ENCODE measurements at places on chromosomes 12 and 14.

DNA sequence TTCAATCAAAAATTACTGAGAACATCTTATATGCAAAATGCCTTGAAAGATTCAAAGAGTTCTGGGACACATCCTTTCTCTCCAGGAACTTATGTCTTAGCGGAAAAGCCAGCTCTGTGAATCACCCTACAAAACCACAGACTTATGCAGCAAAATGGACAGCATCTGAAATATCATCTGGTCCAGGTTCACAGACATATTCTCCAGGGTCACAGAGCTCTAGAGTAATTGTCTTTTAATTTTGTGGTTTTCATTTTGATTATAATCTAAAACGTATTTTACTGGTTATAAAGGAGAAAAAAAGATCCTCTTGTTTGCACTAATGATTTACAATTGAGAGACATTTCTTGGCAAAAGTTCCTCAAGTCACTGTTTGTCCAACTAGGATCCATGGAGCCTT is 246.2 kb downstream of the MSRB3 start:
- DNase-seq = no peak

- no peak for DNase-seq
Measured at GRCh38 chr12:61554268-61555008, 705.8 kb upstream of the USP15 start.

DNA sequence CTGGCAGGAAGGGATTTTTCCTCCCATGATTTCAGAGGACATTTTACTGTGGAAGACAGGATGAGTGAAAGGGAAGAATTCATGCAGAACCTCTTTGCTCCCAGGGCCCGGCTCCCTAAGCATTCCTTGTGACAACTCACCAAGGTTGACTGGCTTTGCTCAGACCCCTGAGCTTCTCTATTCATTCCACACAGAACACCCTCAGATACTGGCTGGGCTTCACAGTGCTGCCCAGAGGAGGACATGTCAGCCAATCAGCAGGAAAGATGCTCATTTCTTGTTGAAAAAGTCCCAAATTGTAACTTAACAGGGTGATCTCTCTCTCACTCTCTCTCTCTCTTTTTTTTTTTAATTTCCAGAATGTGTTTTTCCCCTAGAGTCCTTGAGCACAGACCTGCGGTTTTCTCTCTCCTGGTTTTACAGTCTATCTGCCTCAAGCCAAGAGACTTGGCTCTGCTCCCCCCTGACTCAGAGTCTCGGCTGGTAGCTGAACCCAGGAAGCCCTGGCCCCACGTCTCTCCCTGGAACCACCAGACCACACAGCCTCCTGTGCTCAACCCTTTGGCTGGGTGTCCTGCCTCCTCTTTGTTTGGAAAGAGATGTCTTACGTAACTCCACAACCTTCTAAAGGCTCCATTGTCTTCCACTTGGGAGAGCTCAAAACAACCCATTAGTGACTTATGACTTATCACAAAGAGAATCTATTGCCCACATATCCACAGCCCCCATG is 43.9 kb downstream of the SSPN start:
- no peak for DNase-seq

GRCh38 chr12:106416273-106416672 is 58.7 kb downstream of the POLR3B start:
- no peak for DNase-seq

DNA sequence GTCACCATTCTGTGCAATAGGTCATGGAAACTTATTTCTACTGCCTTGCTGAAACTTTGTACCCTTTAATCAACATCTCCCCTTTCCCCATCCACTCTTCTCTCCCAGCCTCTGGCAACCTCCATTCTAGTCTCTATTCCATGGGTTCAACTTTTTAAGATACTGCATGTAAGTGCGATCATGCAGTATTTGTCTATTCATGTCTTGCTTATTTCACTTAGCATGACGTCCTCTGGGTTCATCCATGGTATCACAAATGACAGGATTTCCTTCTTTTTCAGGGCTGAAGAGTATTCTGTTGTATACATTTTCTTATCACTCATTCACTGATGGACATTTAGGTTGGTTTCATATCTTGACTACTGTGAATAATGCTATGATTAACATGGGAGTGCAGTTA is 222.4 kb downstream of the PAX9 start:
- no peak for DNase-seq

DNA sequence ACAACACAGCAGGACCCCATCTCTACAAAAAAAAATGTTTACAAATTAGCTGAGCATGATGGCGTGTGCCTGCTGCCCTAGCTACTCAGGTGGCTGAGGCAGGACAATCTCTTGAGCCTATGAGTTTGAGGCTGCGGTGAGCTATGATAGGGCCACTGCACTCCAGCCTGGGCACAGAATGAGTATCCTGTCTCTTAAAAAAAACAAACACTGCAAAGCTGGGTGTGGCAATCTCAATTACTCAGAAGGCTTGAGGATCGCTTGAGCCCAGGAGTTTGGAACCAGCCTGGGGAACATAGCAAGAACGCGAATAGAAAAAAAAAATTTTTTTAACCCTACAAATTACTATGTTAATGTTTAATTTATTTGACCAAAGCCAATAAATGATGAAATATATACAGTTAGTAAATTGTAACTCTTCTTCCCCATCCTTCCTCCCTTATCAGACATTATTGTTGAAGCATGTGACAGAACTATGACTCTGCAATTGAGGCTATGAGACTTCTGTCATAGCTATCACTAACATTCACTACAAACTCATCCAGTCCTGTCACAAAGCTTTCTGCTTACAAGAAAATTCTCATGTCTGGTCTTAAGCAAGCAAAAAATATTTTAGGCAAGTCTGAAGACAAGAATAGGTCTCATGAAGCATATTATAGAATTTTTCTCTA is 9.8 kb downstream of the BTBD7 start:
- DNase-seq = no peak

- no peak for DNase-seq
Measured at GRCh38 chr14:103868242-103868897, 21.0 kb upstream of the PPP1R13B start.

GRCh38 chr12:116037941-116038837 is 239.3 kb downstream of the MED13L start:
- no peak for DNase-seq

- DNase-seq = no peak
Measured at GRCh38 chr12:24823808-24824515, 124.9 kb downstream of the BCAT1 start.

DNA sequence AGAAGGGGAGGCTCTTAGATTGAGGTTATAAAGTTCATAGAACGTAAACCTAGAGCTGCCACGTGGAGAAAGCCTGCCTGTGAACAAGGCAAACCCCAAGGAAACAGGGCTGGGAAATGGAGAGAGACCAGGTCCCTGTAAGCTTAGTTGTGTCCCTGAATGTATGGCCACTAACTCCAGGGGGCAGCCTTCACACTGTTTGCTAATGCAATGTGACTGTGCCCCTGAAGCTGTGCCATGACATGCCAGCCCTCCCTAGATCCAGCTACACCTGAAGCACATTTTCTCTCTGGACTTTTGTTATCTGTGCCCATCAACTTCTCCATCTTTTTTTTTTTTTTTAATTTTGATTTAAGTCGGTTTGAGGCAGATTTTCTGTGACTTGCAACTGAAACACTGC is 60.6 kb upstream of the TMCC3 start:
- DNase-seq = no peak

DNA sequence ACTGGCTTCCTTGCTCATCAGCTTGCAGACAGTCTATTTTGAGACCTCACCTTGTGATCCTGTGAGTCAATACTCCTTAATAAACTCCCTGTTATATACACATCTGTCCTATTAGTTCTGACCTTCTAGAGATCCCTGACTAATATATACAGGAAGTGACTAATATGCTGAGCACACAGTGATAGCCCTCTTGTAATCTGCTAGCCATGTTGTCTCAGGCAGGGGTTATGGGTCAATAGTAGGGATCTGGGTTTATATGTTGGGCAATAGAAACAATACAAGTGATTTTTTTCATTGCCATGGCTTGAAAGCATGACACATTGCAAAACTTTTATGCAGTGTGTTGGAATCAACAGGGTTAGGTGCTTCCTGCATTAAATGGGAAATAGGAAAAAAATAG is 562.2 kb downstream of the GALC start:
- DNase-seq = no peak

- DNase-seq = no peak
Measured at GRCh38 chr12:131112021-131112420, 158.3 kb downstream of the ADGRD1 start.

DNA sequence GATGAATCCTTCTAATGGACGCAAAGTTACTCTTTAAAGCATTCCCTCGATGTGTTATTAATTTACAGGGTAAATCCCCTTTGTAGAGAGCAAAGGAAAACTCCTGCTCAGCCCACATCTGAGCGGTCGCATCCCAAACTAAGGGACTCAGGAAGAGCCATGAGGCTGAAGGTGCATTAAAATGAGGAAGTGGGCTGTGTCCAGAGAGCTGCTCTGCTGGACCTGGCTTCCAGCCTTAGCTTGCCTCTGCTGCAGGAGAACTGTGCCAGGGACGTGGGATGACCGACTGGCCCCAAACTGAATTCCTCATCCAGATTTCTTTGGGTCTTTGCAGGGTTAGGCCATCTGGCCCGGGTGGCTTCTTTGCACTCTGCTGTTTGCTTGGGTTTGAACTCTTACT is 88.3 kb downstream of the FBXW8 start:
- no peak for DNase-seq

DNA sequence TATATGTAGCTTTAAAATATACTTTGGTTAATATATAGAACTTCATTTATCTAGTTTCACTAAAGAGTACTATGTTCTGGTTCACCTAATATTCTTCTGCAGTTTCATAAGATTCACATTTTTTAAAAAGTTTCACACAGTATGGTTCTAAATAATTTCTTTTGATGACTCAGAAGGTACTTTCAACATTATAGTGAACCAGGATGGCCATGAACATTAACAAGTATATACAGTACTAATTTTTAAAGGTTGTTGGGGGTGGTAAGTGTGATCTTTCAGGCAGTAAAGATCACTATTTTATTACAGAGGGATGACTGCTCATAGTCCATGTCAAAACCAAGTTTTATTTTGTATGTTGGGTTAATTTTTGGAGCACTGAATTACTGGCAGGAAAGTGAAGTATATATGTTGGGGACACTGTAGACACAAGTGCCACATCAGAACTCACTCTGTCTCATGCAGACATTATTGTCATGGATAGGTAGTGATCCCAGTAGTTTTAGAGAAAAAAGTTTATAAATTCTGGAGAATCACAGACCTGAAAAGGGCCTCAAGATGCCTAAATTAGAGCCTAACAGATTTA is 60.0 kb downstream of the DCAF5 start:
- DNase-seq = no peak

- no peak for DNase-seq
Measured at GRCh38 chr14:48690349-48690748, 895.8 kb downstream of the RPS29 start.

- DNase-seq = no peak
Measured at GRCh38 chr12:64666054-64666914, 56.0 kb downstream of the RASSF3 start.

DNA sequence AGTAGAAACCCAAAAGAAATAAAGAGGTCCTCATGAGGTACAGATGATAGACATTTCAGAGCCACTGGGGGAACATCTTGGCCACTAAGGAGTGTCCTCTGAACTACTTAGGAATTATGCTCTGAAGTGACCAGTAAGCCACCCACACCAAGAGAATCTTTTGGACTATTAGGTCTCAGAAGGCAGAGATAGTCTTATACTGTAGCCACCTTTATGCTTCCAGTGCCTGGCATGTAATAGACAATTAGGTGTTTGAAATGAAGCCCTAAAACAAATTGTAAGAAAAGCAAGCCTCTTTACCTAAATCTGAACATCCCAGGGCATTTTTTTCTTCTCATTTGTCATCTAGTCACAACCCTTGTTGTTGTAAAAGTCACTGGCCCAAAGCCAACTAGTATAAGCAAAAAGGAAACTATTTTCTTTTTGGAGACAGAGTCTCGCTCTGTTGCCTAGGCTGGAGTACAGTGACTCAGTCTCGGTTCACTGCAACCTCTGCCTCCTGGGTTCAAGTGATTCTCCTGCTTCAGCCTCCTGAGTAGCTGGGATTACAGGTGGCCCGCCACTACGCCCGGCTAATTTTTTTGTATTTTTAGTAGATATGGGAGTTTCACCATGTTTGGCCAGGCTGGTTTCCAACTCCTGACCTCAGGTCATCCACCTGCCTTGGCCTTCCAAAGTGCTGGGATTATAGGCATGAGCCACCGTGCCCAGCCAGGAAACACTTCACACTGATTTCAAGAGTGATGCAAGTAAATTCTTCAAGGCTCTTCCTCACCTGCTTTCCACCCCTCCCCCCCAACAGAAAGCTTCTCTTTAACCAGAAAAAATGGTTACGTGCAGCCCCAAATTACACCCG is 11.1 kb downstream of the PLEKHA5 start:
- no peak for DNase-seq

DNA sequence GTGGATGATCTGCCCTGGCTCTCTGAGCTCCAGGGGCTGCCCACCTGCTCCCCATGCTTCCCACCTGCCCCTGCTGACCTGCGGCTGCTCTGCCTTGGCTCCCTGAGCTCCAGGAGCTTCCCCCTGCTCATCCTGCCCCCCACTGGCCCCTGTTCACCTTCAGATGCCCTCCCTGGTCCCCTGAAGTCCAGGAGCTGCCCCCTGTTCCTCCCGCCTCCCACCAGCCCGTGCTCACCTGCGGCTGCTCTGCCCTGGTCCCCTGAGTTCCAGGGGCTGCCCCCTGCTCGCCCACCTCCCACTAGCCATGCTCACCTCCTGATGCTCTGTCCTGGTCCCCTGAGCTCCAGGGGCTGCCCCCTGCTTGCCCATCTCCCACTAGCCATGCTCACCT is 219.7 kb downstream of the TMEM121 start:
- no peak for DNase-seq

GRCh38 chr14:49545071-49545470 is 41.1 kb downstream of the RPS29 start:
- no peak for DNase-seq

DNA sequence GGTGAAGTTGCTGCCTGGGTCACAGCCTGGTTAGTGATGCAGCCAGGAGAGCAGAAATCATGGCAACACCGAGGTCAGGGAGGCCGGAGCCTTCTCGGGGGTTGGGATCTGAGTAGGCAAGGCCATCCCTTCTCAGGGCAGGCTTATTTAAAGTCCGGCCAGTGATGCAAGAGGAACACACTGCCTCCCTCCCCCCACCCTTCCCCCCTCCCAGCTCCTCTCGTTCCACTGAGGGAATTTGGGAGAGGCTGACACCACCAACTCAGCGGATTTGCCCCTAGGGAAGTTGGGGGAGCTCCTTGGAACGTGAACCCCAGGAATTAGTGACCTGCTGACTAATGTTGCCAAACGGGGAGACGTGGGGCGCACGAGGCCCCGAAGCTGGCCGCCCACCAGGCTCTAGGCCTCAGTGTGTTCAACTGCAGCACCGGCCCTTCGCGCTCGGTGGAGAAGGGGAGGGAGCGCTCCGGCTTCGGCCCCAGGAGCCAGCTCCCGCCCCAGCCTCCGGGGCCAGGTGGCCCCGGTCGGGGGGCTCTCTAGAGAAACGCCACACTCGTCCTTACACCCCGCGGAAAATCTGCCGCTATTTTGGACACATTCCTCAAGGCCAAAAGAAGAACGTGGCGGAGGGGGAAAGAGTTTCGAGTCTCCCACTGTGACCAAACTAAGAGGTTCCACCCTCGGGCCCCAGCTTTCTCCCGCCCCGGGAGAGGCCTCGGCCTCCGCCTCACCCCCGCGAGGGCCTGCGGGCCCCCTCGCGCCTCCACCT is 1.6 kb downstream of the CTDSP2 start:
- DNase-seq = no peak

- no peak for DNase-seq
Measured at GRCh38 chr12:24561411-24561871, 387.5 kb downstream of the BCAT1 start.
